ENCODE measurements at places on chromosomes 1 and 21. TPM values are rescaled to one million over a fixed set of nuclear protein-coding genes. Genes with fewer than 3 reads are reported as not detected.

The COL16A1 gene
- 0.79 TPM for total RNA-seq

The CENPF gene
- 17.7 TPM for total RNA-seq

The MATN1 gene
- under 0.01 TPM for total RNA-seq

The KCNJ9 gene
- not detected for total RNA-seq

The DNM3 gene
- total RNA-seq: 1.1 TPM

- DNase-seq: no peak
Observed at GRCh38 chr1:173168941-173169340, 38.2 kb downstream of the TNFSF4 start.

DNA sequence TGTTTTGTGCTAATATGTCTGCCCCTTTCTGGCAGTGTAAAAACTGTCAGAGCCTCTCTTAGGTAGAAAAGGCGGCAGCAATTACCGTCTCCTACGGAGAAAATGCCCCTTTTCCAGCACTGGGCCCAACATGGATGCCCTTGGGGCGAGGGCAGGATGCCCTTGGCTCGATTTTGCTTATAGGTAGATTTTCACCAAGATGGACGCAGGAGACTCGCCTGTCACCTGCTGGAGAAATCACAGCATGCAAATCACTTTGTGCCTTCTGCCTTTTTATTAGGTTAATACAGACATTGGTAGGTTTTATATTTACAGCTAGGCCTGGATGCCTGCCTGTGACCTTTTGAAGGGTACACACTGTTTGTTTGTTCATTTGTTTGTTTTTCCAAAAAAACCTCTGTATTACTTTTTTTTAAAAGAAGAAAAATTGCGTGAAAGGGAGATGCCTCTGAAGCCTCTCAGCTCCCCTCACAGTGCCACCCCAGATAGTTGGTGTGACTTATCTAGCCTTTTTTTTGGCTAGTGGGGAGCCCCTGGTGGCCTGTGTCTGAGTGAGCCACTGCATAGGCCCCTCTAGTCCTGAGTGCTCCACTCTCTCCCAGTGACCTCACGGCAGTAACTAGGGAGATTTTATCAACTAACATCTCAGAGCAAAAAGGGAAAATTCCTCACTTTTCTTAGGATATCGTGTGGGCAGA lies 2.5 kb downstream of the ATP1B1 start:
- peak; percentile 50 for DNase-seq

- no peak for DNase-seq
Observed at GRCh38 chr1:183593356-183593755, 3.1 kb upstream of the NCF2 start.

DNA sequence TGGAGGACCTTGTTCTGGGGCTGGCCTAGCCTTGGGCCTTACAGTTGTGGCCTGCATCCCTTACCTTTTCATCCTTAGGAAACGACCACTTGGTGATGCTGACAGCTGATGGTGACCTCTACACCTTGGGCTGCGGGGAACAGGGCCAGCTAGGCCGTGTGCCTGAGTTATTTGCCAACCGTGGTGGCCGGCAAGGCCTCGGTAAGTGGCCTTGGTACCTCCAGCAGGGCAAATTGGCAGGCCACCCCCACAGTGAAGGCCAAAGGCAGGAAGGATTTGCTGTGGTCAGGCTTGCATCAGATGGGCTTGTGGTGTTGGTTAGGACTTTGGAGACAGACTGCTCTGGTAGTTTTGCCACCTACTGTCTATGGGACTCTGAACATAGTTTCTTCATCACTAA lies 17.7 kb upstream of the TRNAU1AP start:
- no peak for DNase-seq

DNA sequence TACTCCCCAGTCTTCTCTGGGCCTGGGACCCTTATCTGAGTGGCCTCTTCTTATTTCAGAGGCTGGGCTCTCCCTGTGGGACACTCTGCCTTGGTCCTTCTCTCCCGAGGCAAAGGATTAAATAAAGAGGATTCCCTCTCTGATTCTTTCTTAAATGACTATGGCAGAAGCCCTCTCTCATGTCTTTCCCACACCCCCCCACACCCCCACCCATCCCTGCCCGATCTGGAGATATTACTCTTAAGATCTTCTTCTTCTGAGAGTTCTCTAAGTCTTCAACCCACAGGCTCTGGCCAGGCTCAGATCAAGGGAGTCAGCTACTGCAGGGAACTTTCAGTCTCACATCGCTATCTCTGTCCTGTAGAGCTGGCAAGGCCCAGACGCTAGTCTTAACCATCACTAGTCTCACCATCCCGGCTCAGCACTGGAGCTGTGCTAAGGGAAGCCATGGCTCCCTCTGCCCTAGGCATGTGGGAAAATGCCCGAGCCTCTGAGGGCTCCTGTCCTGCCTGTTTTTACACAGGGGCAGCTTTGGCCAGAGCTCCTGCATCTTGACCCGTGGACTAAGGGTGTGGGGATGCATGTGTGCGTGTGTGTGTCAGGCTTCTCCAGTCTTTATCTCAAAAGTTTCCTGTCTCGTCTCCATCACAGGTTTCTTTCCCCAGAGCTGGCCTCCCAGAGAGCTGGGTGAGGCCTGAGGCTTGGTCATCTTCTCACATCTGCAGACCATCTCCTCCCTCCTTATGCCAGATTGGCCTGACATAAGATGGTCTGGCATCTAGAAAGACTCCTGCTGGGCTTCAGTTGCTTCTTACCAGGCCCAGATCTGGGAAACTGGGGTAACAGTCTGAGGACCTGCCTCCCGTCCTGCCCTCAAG lies 36.7 kb downstream of the LGR6 start:
- DNase-seq: no peak

DNA sequence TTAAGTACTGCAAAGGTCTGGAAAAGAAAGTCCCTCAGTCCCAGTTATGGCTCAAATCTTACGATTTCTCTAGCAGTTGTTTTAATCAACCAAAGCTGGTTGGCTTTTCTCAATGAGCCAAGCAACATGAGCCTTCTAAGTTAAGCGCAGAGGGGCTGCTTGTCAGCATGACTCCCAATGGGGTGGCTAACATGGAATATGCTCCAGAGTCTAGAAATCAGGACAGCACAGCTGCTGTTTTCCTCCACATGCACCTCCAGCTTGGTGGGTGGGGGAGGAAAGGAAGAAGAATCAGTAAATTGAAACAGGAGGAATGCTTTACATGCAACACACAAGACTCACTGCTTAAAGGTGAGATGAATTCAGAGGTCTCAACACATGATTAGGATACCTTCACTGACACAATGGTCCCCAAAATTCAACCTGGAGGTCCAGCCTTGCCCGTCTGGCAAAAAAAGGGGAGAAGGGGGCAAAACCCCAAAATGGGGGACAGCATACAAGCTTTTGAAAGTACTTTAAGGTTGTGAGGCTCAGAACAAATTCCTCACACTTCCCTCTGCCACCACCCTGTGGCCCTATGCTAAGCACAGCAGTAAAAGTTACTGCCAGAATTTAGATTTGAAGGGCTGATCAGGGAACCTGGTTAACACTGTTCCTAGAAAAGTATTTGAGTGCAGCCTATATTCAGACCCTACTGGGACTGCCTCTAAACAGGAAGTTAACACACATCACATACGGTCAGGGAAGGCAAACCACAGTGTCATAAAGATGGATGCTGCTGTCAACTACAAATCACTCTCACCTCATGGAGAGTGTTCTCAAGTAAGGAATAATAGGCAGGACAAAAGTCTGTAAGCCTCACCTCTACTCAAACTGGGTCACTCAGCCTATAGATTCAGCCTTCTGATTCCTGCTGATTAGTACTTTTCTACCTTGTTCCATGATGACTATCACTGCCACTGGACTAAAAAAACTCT lies 2.6 kb downstream of the GATAD2B start:
- DNase-seq: peak; percentile 64
